Lung microvascular endothelial cell (primary cell): ENCODE measurements at places on chromosomes 5 and 9.

DNA sequence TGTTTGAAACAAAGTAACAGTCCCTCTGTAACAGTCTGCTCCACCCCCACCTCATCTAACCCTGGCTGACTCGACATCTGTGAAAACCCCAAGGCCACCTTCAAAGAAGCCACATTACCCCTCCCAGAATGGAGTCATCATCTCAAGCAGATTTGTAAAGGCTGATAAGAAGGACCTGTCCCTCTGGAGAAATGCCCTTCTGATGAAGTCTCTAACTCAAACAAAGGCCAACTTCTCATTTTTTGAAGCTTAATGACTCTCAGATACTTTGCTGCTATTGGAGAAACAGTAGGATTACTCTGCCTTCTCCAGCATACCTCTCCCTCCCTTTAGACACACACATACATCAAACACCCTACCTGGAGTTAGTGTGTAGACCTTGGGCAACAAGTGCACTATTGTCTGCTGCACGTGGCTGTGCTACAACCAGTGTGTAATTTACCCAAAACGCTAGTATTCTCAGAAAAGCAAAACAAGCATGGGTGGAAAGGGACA is 5.3 kb upstream of the SUSD1 start:
- no peak for DNase-seq

DNA sequence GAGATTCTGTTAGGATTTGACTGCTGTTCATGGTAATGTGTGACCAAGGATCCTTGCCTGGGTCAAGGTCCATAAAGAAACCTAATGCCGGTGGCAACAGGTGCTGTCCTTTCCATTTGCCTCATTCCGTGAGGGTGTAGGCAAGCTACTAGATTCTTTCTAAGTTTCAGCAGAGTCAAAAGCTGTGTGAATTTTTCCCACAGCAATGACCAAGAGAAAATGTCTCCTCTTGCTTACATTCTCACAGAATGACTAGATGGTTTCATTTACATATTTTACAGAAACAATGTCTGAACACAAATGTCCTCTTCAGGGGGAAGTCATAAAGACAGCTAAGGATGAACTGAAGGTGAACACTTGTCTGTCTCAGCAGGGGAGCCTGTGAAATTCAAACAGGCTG is 75.3 kb upstream of the SV2C start:
- DNase-seq = no peak

- DNase-seq = no peak
These were observed 76.1 kb downstream of the HMHB1 start for GRCh38 chr5:143887903-143888665.

GRCh38 chr9:90870621-90871326 is 69.2 kb downstream of the SYK start:
- peak; percentile 49 for DNase-seq

DNA sequence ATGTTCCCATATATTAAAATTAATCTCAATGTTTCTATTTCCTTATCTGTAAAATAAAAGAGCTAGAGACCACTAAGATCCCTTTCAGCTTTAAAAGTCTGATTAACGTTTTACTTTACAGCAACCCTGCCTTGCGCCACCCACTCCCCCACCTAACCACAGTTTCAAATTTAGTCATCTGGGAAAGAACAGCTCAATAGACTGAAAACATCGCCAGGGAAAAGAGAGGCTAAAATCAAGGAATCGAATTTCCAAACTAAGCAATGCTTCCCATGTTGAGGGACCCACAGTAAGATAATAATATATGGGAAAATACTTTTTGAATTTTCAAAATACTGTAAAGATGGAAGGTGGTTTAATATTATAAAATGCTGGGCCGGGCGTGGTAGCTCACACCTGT is 6.6 kb downstream of the SAXO1 start:
- DNase-seq = no peak

DNA sequence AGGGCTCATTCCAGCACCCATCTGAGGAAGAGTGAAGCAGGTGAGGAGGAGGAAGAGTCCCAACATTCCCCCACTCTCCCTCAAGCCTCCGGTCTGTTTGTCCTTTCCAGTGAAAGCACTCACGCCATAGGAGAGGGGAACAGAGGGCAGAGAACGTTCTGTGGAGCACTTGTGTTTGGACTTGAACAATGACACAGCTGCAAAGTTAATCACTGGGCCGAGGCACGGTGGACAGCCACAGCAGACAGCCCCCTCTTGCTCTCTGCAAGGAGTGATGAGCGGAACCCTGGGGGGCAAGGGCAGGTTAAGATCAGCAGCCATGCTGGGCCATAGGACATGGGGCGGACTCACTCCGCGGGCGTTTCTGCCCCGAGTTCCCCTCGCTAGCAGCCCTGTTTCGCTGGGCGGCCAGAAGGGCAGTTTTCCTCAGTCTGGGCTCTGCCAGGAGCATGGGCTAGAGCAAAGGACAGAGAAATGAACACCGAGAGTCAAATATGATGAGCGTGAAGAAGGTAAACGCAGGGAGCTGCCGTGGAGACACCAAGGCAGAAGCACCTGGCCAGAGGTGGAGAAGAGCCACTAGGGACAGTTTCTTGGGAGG is 185.7 kb downstream of the GAPVD1 start:
- no peak for DNase-seq

DNA sequence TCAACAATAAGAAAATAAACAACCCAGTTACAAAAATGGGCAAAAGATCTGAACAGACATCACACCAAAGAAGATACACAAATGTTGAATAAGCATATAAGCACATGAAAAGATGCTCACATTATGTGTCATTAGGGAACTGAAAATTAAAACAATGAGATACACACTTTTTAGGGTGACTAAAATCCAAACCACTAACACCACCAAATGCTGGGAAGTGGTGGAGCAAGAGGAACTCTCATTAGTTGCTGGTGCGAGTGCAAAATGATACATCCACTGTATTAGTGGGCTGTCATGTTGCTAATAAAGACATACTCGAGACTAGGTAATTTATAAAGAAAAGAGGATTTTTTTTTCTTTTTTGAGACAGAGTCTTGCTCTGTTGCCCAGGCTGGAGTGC is 329.1 kb downstream of the TMEM38B start:
- DNase-seq = no peak

DNA sequence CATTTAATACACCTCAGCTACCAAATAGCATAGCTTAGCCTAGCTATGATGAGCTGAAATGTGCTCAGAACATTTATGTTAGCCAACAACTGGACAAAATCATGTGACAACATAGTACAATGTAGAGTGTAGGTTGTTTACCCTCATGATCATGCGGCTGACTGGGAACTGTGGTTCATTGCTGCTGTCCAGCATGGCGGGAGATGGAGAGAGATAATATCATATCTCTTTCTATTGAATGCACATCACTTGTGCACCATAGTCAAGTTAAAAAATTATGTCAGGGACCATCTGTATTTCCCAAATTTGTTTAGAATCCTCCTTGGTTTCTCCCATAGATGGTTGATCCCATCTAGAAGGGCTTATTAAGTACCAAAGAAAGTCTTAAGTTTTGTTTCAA is 151.1 kb upstream of the ELL2 start:
- no peak for DNase-seq
